Sciatic nerve (tissue), 2 donors: ENCODE measurements at places on chromosomes 2 and 18. TPM values are rescaled to one million over a fixed set of nuclear protein-coding genes. Genes with fewer than 3 reads are reported as not detected.

Gene HK2
- total RNA-seq, result 15.7 TPM

Gene MC4R
- not detected for total RNA-seq

Gene CROCC2
- 0.18 TPM for total RNA-seq

Gene LDLRAD4
- total RNA-seq, result 27.1 TPM

Gene CNTNAP5
- total RNA-seq, result not detected

Gene MEX3C
- total RNA-seq, result 31.9 TPM

DNA sequence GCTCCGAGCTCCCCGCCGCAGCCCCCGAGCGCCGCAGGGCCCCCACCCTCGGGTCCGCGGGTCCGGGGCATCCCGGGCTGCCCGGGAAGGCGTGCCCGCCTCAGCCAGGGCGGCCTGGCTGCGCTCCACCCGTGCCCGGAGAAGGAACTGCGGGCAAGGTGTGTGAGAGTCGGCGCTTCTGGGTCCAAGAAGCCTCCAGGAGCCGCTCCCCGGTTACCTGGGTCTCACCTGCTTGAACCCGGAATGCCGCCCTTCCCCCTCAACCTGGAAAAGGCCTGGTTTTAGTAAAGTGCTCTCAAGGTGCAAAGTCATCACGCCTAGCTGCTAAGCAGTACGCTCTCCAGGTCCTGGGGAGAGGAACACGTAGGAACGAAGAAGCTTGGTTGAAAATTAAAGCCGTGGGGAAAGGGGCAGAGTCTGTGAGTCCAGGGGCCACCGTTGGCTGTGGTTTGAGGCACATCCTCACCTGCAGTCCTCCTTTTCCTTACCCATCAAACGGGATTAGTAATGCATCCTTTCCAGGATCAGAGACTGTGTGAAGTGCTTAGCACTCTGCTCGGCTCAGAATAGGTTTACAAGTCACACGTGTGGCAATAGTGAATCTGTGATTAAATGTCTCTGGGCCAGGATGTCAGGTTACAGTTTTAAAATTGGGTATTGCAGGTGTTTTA lies 1.2 kb downstream of the ASAP2 start:
- DNase-seq, result no peak

DNA sequence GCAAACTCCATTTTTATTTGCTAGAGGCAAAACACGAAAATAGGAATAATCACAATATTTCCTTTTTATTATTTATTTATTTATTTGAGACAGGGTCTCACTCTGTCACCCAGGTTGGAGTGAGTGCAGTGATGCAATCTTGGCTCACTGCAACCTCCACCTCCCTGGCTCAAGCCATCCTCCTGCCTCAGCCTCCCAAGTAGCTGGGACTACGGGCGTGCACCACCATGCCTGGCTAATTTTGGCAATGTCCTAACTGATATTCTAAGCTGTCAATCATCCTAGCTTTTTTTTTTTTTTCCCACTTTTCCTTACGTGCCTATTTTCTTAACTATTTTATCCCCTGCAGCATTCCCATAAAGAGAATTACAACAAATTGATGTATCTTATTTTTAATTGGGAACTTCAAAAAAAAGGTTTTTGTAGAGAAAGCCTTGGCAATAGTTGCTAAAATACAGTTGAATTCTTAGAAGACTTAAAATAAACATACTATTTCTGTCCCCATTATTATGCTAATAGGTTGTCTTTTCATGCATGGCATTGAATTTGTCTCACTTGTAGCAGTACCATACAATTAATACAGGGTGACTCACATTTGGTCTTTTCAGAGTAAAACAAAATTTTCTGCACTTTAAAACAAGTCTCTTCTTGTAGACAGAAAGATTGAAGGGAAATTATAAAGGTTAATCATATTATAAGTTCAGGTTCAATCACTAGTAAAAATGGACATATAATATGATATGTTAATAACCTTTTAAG lies 153.5 kb downstream of the SLC39A10 start:
- no peak for DNase-seq

DNA sequence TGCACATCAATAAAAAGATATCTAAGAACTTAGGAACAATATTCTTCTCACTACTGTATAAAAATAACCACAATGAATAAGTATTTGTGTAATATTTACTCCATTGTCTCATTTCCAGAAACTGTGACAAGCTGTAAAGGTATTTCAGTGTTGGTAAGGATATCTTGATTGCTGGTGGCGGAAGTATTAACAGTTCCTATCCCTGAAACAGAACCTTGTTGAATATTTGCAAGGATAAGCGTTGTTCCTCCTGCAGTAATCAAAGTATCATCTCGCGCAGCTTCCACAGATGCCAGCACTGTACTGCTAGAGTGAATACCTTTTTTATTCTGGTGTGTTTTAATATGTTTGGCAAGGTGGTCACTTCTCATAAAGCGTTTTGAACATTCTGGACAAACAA lies 55.3 kb downstream of the SP3 start:
- no peak for DNase-seq

GRCh38 chr2:149132901-149133300 lies 94.4 kb downstream of the LYPD6B start:
- DNase-seq, result no peak

GRCh38 chr18:79283131-79283810 lies 112.5 kb upstream of the NFATC1 start:
- DNase-seq, result no peak

DNA sequence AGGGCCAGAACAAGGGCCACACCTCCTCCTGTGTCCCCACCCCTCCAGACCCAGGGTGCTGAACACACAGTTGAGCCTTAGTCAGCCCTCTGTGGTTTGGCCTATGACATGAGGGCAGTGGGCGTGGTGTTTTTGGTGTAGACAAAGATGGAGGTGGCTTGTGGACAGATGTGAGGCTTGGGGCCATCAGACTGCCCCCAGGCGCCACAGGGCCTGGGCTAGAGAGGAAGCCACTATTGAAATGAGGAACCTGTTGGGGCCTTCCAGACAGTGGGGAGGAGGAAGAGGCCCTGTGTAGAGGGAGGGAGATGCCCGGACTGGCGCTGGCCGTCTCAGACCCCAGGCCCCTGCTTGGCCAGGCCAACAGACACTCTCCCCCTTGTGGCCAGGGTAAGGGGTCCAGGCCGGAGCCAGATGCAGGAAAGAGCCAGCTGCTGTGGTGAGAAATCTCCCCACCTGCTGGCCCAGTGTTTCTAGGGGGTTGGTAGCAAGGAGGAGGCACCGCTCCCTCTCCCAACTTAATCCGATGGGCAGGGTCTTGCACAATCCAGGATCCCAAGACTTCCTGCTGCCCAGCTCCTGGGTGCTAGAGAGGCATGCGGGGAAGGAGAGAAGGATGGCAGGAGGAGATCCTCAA lies 53.8 kb downstream of the SMAD7 start:
- peak; percentile 74 for DNase-seq

GRCh38 chr18:67402543-67402942 lies 114.0 kb downstream of the DSEL start:
- no peak for DNase-seq

DNA sequence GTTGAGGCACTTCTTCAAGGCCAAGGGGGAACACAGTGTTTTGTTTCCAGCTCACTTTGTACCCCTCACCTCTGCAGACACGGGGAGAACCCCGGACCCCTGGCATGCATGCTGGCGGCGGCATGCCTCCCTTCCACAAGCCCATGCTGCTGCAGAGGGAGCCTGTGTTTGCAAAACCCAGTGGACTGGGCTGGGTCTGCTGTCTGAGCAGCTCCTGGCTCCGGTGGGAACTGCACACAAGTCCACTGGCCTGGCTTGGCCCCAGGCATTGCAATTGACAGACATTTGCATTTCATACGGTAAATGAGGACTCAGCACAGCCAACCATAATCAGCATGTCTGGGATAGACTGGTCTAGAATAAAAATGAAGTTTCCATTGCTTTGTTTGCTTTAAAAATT lies 62.4 kb downstream of the RALBP1 start:
- DNase-seq, result no peak

- DNase-seq, result peak; percentile 46
These were observed 22.3 kb upstream of the GPC1 start for GRCh38 chr2:240412975-240413812.

DNA sequence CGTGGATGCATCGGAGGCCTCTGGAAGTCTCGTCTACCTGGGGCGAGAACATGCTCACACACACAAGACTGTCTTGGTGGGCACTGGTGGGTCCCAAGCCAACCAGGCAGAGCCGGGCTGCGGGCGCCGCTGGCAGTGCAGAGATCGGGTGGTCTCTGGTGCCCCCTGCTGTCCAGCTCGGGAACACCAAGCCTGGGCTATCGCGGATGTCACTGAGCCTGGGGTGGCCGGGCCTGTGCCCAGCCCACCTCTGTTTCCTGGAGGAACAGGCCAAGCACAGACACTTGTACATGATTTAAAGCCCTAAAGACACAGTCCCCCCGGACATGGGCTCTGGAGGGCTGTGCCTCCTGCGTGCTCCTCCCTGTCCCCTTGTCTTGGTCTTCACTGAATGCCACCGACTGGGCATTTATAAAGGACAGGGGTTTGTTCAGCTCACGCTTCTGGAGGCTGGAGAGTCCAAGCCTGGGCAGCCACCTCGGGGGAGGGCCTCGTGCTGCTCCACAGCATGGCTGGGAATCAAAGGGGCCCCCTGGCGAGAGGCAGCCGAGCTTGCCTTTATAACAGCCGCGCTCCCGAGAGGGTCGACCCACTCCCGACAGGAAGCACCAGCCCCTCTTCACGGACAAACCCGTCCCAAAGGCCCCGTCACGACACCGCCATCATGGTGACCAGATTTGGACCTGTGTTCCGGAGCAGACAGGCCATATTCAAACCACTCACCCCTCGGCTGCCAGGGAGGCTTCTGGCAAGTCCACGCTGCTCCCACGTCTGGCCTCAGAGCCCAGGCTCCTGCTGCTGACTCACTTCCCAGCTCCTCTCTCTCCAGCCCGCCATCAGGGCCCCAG lies 3.6 kb upstream of the OTOS start:
- DNase-seq, result peak; percentile 87

DNA sequence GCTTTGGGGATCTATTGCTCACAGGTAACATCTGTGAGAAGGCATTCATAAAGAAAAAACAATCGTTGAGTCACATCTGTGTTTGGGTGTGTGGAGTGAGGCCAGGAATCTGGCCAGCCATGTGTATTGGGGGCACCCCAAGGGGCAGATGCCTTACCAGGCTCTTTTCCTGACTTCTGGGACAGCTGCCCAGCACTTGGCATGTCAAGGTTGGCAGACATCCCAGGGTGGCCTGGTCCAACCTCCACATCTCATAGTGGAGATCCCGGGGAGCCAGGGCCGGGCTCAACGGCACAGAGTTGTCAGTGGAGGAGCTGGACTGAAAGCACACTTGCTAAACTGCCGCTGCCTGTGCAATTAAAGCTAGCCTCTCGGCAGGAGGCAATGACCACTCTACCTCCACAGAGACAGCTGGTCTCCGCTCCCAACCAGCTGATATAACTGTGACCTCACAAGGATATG lies 75.3 kb upstream of the MGAT4A start:
- peak; percentile 73 for DNase-seq

DNA sequence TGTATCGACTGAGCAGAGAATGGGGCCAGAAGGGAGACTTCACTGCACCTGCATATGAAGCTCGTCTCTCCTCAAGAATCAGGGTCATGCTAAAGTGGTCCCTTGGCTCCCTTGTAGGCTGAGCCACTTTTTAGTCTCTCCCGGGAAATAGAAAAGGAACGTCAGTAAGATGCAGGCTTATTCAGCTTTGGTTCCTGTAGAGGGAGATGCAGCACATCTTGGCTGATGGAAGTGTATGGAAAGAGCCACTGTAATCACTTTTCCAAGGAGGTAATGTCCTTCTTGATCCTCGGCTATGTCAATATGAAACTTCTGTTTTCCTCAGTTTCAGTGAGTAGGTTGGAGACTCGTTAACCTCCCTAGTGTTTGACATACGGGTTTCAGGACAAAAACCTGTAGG lies 235.2 kb downstream of the GCA start:
- DNase-seq, result no peak
